Endothelial cell (in vitro differentiated cells): ENCODE measurements at places on chromosomes 16 and 17.

- no peak for DNase-seq
Measured at GRCh38 chr16:50228364-50228868, 37.9 kb upstream of the ADCY7 start.

GRCh38 chr17:44464037-44464436, 39.2 kb downstream of the GPATCH8 start:
- no peak for DNase-seq

DNA sequence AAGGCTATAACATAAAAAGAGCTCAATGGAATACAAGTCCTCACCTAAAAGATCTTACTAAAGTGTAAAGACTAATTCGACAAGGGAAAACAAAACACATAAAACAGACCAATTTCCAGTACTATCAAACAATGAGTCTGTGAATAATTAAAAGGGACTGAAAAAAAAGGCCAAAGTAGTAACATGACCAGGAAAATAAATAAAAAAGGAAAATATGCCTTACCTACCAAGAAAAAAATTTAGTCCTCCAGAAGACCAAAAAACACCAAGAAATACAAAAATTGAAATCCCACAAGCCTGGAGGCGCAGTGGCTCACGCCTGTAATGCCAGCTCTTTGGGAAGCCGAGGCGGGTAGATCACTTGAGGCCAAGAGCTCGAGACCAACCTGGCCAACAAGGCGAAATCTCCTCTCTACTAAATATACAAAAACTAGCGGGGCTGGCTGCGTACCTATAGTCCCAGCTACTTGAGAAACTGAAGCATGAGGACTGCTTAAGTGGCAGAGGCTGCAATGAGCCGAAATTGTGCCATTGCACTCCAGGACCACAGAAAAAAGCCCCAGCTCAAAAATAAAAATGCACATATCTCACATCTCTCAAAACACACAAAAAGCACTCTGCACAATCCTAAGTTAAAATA, 60.8 kb downstream of the TEX14 start:
- peak; percentile 46 for DNase-seq

- no peak for DNase-seq
Measured at GRCh38 chr16:25040543-25040942, 25.4 kb upstream of the ARHGAP17 start.

DNA sequence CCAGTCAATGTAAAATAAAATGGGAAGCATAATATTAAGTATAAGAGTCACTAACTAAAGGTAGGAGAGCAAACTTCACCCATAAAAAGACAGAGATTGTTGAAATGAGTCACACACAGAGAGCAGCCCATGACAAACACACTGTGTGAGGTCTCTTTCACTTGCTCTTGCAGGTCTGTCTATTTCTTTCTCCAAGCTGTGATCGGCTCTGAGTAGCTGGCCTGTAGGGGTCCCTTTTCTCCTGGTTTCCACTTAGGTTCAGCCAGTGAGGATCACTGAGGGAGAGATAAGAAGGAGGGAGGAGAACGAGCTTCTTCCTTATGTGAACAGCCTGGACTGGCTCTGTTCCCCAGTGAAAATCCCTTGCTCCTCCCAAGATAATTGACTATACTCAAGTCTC, 133.7 kb upstream of the HS3ST3A1 start:
- DNase-seq: no peak

DNA sequence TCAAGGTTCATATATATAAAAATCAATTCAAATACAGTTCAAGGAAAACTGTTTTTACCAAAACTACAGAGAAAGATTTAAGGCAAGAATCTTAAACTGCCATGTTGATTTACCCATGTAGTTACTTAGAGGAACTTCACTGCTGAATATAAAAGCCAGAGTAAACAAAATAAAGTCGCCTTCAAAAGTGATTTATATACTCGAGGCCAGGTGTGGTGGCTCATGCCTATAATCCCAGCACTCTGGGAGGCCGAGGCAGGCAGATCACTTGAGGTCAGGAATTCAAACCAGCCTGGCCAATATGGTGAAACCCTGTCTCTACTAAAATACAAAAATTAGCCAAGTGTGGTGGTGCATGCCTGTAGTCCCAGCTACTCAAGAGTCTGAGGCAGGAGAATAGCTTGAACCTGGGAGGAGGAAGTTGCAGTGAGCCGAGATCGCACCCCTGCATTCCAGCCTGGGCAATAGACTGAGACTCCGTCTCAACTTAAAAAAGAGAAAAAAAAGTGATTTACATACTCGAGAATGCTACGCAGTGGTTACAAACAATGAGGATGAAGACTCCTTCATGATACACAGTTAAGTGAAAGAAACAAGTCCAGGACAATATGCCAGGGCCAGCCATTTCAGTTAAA, 54.1 kb upstream of the CNEP1R1 start:
- DNase-seq: no peak

DNA sequence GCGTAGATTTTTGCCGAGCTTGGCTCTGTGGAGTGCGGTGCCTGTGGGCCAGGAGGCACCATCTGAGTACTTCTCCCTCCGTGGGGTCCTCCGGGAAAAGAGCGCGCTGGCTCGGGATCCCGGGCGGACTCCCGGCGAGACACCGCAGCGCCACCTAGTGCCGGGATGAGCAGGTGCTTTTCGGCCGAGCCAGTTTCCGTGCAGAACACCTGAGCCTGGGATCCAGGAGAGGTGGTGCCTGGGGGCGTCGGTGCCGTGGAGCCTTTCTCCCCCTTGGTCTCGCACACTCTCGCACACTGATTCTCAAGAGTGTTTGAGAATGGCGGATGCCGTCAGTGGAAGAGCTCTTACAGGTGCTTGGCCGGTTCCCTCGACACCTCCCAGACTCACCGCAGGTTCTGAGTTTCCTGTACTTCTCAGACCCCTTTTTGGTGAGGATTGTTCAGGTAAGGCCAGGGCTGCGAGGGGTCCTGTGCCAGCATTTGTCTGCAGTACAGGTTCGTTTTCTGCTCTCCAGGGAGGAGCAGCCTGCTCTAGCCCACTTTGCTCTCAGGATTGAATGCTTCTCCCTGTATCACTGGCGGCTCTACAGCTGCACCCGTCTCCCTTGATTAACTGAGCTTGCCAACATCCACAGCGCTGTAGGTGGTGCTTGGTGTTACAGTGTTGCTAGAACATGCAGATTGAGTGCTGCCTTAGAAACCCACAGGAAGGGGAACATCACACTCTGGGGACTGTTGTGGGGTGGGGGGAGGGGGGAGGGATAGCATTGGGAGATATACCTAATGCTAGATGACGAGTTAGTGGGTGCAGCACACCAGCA, 23.3 kb downstream of the TBCD start:
- DNase-seq: peak; percentile 79

- DNase-seq: peak; percentile 80
Measured at GRCh38 chr17:64025732-64026294, 5.4 kb upstream of the ICAM2 start.

- DNase-seq: no peak
Measured at GRCh38 chr16:77784441-77785372, 3.7 kb upstream of the VAT1L start.

DNA sequence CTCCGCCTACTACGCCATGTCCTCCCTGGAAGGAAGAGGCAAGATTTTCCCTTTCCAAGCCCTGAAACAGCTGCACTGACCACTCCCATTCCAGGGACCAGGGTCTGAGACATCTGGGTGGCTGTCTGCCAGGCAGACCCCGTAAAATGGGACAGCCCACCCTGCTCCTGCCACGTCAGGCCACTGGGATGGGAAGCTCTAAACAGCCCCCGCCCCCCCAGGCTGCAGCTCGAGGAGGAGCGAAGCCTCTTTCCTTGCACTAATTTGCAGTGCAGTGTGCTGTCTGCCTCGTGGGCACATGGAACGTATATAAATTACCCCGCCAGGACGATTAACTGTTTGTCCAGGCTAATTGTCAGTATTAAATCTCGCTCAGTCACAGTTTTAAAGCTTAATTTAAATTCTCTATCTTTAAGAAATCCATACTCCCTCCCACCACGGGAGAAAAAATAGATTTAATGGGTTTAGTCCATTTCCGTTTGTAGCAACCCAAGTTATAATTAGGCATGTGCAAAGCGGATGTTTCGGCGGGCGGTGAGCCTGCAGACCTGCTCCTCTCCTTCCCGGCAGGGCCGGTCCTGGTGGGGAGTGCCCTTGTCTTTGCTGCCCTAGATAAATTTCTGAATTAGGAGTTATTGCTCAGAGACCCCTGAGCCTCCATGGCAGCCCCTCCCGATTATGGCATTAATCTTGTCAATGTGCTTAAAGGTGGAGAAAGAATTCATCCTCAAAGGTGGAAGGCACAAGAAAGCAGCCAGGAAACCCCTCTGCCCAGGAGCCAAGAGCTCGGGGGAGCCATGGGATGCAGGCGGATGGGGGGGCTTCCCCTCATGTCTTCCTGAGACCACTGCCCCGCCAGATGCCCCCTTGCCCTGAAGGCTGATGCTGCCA, 268.0 kb upstream of the TNRC6C start:
- DNase-seq: no peak

- no peak for DNase-seq
Measured at GRCh38 chr16:20302389-20302788, 24.9 kb downstream of the GP2 start.

DNA sequence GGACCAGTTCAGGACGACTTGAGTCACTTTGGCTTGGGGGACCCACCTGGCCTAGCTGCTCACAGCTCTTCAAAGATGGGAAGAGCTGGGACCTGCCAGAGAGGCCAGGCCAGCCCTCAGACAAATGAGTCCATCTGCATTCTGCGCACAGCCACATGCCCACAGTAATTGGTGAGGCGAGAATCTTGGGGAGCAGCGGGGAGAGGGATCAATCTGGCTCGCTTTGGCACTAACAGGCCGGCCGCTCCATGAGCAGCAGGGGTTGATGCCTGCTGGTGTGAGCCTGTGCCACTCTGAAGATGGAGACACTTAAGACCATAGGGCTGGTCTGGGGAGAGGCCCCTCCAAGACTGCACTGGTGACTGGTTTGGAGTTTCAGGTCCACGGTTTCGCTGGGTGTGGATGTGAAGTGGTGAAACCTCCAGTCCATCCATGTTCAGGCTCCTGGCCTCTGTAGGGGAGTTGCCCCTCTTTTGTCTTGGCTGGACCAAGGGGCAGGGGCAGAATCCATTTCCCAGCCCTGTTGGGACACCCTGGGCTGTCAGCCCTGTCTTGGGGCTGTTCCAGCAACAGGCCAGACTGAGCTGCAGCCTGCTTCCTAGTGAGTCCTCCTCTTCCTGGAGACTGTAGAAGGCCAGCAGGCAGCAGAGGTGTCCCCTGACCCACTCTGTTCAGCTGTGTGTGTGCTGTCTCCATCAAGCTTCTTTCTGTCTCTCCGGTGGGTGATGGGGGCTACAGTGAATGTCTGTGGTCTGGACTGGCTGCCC, 7.3 kb downstream of the CTRL start:
- DNase-seq: no peak

- DNase-seq: no peak
Measured at GRCh38 chr17:47172696-47173565, 16.2 kb downstream of the CDC27 start.

- DNase-seq: no peak
Measured at GRCh38 chr17:43151880-43152456, 19.0 kb upstream of the NBR1 start.

- DNase-seq: no peak
Measured at GRCh38 chr16:28913946-28914724, 10.9 kb downstream of the RABEP2 start.

GRCh38 chr17:18377437-18378204, at the start of gene EVPLL:
TSS of gene EVPLL (plus strand) at chr17:18377778. CDS start at chr17:18380938, 3,160 bp downstream.
- DNase-seq: no peak

DNA sequence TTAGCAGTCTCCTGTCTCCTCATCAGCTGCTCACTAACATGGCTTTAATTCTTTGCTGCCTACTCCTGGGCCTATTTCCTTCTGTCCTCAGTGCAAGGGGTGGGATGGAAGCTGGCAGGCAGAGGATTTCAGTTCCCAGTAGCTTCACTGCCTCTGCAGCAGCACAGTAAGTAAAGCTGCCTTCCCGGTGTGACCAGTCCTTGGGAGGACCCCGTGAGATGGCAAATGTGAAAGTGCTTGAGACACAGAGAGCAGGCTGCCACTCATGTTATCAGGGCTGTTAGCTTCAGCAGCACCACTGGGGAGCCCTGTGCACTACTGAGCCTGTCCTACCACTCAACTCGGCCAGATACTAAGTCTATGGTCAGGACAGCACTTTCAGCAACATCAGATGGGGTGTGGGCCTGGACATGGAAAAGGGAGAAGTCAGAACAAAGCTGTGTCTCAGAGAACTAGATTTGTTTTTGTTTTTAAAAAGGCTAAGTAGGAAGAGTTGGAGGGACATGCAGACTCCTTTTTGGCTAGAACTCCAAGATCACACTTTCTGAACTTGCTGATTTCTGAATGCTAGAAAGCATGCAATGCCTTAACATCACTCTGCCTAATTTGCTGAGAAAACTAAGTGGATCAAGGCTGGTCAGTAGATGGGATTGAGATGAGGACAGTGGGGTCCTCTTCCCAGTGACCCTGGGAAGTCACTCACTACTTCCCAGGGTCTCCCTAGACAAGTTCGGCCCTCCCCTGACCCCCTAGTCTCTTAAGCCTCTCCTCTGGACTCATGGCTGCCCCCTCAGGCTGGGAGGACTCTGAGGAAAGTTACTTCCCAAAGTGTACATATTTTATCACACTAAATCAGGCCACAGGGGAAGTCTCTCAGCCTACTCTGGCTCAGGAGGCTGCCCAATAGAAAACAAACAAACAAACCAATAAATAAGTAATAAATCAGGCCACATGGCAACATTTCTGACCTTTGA, 1.1 kb downstream of the ACSF2 start:
- peak; percentile 16 for DNase-seq

DNA sequence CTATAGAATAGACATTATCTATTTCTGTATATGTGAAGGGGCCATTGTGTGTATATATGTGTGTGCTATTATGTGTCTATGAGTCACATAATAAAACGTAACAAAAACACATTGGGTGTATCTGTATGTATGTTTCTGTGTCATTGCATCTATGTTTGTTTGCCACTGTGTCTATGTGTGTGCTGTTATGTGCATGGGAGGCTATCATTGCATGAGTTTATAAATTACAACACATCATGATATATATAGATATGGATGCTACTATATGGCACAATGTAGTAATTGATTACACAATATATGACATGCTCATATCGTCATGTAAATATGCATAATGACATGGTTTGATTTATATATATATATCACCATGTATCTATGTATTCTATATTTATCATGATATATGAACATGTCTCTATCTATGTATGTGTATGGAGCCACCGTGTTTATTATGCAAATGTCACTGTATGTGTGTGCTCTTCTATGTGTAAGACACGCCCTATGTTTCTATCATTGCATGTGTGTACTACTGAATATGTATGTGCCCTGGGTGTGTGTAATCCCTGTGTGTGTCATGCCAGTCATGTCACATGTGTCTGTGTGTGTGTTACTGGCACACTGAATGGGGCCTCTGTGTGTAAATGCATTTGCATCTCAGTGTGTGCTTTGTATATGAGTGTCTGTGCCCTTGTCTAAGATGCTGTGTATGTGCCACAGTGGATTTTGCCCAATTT, 1.4 kb upstream of the TSPOAP1 start:
- DNase-seq: no peak

- DNase-seq: no peak
Measured at GRCh38 chr17:60769327-60769726, 91.7 kb downstream of the BCAS3 start.
